NCI-H2081 (cell line): ENCODE measurements at places on chromosomes 7 and 10.

- no peak for DNase-seq
Measured at GRCh38 chr10:125021686-125022344, 79.9 kb downstream of the ZRANB1 start.

- DNase-seq: no peak
Measured at GRCh38 chr10:72611783-72612182, 14.1 kb downstream of the MICU1 start.

- no peak for DNase-seq
Measured at GRCh38 chr10:79413196-79413595, 32.2 kb downstream of the ZCCHC24 start.

GRCh38 chr7:76165973-76166403 is 35.7 kb upstream of the SRRM3 start:
- no peak for DNase-seq

DNA sequence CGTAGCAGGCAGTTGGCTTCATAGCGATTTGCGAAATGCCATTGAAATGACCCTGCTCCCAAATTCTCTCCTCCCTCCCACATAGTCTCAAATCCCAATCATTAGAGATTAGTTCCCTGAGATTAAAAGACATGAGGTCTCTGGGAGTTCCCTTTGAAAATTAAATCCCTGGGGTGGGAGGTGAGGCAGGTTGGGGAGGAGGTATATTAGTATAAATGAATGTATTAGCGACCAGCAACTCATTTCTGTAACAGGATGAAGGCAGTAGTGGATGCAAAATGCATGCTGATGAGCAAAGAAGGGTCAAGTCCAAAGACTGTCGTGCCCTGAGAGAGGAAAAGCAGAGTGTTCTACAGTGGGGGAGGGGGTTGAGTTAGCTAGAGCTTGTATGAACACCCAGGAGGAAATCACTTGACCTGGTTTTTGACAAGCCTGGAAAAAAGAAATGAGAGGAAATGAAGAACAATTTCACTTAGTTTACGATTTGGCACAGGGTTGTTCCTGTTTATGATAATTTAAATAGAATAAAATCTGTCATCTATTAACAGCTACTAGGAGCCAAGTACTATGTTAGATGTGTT is 79.6 kb upstream of the MTPN start:
- DNase-seq: no peak

- DNase-seq: no peak
Measured at GRCh38 chr10:123496375-123496774, 169.8 kb upstream of the GPR26 start.

GRCh38 chr10:114753126-114753525 is 68.5 kb upstream of the FHIP2A start:
- DNase-seq: no peak

DNA sequence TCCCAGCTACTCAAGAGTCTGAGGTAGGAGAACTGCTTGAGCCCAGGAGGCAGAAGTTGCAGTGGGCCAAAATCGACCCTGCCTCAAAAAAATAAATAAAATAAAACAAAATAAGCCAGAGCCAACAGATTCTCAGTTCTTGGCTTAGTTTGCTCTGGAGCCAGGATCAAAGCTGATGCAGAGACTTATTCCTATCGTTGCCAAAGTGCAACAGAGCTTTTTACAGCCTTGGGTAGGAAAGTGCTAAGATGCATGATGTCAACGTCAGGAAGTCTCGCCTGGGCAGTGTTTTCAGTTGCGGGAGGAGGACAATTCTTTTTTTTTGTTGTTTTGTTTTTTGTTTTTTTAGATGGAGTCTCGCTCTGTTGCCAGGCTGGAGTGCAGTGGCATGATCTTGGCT is 43.8 kb upstream of the CYTH3 start:
- no peak for DNase-seq

DNA sequence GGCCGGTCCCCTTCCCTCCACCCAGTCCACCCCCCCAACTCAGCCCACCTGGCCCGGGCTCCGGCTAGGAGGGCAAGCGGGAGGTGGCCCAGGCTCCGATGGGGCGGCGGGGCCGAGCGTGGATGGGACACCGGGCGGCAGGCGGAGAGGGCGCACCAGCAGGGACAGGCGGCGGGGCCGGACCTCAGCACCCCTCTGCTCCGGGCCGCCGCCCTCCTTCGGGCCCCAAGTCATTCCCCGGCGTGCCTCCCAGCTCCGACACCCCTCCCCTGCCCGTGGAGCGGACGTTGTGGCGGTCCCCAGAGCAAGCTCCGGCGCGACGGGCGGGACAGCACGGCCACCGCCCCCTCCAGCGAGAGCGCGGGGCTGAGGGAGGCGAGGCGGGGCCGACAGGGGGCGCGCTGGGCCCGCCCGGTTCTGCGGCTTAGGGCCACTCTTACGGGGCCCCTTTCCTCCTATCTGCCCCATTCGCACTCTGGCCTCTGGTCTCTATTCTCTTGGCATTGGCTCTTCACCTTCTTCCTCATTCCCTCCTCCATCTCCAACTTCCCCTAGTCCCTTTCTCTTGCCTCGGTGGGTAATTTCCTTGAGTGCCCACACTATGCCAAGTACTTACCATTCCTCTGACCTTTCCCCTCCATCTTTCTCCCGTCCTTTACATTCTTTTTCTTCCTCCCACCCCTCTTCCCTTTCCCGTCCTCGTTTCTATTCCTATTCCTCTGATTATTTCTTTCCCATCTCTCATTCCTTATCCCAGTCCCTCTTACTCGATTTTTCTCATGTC is 701 bp upstream of the GBX1 start:
- peak; percentile 13 for DNase-seq
